Lower lobe of right lung (tissue), 2 donors: ENCODE measurements at places on chromosomes 3 and 15.
A peak's percentile ranks its signal among the peaks of the same experiment; 100 is the strongest.

GRCh38 chr15:65987100-65987499, 117.8 kb downstream of the RAB11A start:
- DNase-seq: no peak

DNA sequence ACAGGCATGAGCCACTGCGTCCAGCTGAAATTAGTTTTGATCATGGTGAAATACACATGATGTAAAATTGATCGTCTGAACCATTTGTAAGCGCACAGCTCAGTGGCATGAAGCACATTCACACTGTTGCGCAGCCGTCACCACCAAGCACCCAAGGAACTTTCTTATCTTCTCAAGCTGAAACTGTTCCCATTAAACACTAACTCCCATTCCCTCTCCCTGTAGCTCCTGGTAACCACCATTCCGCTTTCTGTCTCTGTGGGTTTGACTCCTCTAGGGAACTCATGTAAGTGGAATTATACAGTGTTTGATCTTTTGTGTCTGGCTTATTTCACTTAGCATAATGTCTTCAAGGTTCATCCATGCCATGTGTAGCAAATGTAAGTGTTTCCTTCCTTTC, 62.3 kb downstream of the FBLN2 start:
- no peak for DNase-seq

- no peak for DNase-seq
These were observed 59.9 kb downstream of the CLSTN2 start for GRCh38 chr3:139994891-139995290.

DNA sequence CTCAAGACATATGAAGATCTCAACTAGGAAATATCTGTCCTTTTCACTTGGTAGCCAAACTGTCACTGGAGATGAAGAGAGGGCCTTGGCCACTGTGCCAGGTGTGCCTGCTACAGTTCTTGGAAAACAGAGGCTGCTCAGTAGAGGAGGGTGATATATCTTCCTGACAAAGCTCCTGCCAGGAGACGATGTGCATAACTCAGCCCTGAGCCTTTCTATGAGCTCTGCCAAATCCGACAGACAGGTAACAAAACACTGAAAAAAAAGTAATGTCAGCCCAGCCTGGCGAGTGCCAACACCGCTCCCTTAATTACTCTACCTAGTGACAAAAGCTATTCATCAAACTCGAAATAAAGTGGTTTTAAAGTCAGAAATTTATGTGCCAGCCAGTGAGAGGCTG, 123.2 kb downstream of the MFSD1 start:
- no peak for DNase-seq

DNA sequence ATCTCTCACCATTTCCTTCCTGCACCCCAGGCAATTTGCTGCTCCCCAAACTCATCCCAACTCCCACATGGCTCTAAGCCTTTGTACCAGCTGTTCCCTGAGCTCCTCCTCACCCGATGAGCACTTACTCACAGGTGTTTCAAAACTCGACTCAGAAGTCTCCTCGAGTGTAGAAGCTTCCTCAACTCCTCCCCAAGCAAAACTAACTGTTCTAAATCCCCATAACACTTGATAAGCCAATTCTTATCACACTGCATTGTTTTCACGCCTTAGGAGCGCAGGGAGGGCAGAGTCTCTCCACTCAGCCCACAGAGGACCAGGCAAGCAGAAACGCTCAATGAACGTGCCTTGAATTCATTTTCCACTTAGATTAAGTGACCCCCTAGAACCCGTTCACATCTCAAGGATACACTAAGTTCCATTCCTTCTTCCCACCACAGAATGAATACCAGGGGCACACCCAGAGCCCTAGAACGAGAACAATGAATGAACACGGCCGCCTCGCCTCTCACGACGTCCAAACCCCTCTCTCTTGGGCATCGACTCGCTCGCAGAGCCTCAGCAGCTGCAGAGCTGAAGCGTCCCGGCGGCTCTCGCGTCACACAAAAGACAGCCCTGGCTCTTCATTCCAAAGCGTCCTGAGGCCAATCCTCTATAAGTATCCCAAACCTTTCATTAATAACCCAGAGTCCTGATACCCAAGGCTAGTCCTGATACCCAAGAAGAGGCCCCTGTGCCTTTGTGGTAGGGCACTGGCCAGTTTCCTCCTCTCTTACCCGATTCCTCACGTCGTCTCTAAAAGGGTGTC, 1.1 kb downstream of the RAF1 start:
- DNase-seq: peak; percentile 54

GRCh38 chr3:25133588-25133987, 294.5 kb upstream of the RARB start:
- DNase-seq: no peak

- DNase-seq: no peak
These were observed 116.7 kb downstream of the WDR76 start for GRCh38 chr15:43943511-43943910.

DNA sequence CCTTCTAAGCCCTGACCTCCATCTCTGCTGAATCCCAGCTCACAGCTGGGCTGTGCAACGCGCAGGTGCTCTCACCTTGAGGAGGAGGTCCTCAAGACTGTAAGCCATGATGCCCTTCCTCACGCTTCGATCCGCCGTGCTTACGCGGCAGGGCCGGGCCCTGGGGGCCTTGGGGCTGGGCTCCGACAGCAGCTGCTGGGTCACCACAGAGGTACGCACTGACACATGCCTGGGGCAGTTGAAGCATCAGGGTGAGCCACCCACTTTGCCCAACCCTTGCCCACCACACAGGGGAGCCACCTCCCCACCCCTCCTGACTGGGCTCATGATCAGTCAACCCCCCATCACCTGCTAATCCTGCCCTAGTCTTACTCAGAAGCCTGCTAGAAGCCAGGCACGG, 3.1 kb downstream of the CIDEC start:
- DNase-seq: no peak

- DNase-seq: peak; percentile 43
These were observed 1.5 kb downstream of the FOXB1 start for GRCh38 chr15:60005352-60006202.
